ENCODE measurements at places on chromosomes 11 and 22.

- no peak for DNase-seq
Measured at GRCh38 chr11:16862726-16863125, 124.3 kb downstream of the C11orf58 start.

- no peak for DNase-seq
Measured at GRCh38 chr11:124481365-124482323, 36.1 kb upstream of the OR8B8 start.

DNA sequence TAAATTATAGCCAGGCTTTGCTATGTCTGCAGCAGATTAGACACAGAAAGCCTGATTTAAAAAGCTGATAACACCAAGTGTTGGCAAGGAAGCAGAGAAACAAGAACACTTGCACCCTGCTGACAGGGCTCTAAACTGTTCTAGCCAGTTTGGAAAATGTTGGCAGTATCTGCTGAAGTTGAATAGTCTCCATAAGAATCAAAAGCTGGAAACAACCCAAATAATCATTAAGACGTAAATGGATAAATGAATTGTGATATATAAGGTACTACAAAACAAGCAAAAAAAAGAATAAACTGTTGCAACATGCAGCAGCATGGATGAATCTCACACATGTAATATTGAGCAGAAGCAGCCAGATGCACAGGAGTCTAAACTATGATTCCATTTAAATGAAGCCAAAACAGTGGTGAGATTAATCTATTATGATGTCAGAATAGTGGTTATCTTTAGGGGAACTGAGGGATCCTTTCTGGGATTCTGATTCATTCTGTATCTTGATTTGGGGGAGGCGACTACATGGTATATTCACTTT, 40.4 kb upstream of the ADORA2A start:
- no peak for DNase-seq

GRCh38 chr22:17781319-17782031, 7.2 kb upstream of the BID start:
- DNase-seq = peak; percentile 51

DNA sequence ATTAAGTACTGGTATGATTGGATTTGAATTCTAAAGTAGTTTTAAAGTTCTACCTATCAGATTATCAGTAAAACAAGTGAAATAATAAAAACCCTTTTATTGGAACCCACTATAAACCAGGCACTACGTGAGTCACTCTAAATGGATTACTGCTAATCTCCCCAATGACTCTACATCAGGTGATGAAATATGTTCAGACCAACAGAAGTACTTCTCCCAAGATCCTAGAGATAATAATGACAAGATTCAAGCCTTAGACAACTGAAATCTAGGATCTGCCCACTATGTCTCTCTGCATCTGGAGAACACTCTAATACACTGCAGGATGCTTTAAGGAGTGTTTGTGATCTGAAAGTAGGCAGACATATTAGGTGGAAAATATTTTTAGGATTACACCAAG, 652.1 kb upstream of the CHORDC1 start:
- no peak for DNase-seq

- DNase-seq = no peak
Measured at GRCh38 chr22:49948958-49949913, 11.3 kb upstream of the PIM3 start.

GRCh38 chr22:43060183-43060582, 29.0 kb downstream of the TTLL1 start:
- peak; percentile 62 for DNase-seq

GRCh38 chr11:97445561-97445960, 1055.7 kb downstream of the JRKL start:
- no peak for DNase-seq

- no peak for DNase-seq
Measured at GRCh38 chr11:110069158-110069737, 23.9 kb upstream of the ZC3H12C start.

DNA sequence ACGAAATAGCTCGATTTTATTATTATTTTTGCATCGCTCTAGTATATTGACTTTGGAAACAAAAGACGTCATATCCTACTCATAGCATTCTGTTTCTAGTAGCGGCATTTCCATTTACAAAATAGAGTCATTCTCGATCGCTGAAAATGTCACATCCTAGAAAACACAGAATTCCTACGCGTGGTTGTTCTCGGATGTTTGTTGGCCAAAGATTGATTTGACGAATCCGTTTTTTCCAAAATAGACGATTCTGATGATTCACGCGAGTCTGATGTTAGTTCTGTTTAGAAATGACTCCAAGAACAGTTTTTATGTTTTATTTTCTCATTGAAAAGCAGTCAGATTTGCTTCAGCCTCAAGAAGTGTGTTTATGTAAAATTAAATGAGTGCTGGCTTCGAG, 47.6 kb downstream of the SMIM38 start:
- DNase-seq = no peak

- no peak for DNase-seq
Measured at GRCh38 chr11:79449040-79449439, 8.2 kb upstream of the TENM4 start.

DNA sequence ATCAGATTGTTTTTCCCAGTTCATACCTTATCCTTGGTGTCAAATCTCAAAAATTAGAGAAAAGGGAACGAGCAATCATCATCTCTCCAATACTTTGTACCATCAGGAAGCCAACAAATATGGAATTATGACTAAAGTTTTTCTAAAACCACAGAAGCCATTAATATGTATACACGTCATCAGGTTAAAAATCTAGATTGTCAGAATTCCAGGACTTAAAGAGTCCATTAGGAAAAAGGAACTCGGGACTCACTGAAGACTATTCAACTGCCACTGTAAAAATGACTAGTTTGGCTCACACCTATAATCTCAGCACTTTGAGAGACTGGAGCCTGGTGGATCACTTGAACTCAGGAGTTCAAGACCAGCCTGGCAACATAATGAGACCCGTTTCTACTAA, 344.4 kb upstream of the LRRC4C start:
- DNase-seq = no peak

DNA sequence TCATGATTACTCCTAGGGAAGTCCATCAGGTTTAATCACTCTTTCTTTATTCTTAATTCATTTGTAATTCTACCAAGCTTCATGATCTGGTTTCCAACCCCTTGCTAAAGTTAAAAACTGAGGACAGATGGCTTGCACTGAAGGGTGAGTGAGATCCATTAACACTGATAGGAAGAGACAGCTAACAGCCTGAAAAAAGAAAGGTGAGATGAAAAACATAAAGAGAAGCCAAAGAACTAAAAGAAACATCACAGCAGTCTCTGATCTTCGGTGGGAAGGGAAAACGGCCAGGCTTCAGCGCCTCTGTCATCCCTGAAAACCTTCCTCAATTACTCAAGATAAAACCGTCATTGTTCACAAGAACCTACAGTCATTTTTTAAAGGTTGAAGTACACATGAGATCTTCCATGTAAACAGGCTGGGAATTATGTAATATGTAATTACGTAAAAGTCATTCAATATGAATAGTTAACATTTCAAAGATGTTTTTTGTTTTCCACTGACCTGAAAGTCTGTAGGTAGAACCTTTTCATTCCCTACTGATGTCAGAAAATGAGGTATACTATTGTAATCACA, 41.3 kb downstream of the VSIG10L2 start:
- DNase-seq = no peak

DNA sequence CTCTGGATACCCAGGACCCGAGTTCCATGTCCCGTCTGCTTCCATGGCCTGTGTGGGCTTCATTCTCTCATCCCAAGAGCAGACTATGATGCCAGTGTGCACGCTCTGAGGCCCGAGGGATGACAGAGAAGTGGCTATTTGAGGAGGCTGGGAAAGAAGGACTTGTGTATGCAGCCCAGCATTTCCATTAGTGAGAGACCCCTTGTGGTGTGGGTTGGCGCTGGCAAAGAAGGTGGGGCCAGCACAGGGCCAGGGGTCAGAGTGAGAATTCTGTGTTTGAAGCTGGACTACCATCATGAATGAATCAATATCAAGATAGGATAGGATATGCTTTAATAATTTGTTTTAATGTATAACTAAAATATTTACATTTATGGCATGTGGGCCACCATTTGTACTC, 200.8 kb downstream of the HIPK3 start:
- DNase-seq = no peak

- DNase-seq = no peak
Measured at GRCh38 chr11:78990261-78990660, 415.6 kb upstream of the NARS2 start.

DNA sequence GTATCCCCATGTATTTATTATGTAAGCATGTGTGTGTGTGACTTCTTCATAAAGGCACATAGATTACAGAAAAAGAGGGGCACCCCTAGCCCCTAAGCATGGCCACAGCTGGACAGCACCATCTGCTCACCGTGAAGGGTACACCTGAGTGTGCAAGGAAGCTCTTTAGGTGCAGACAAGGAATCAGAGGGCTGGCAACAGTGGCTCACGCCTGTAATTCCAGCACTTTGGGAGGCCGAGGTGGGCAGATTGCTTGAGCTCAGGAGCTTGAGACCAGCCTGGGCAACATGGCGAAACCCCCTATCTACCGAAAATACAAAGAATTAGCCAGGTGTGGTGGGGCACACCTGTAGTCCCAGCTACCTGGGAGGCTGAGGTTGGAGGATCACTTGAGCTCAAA, 56.3 kb downstream of the DGCR2 start:
- no peak for DNase-seq

DNA sequence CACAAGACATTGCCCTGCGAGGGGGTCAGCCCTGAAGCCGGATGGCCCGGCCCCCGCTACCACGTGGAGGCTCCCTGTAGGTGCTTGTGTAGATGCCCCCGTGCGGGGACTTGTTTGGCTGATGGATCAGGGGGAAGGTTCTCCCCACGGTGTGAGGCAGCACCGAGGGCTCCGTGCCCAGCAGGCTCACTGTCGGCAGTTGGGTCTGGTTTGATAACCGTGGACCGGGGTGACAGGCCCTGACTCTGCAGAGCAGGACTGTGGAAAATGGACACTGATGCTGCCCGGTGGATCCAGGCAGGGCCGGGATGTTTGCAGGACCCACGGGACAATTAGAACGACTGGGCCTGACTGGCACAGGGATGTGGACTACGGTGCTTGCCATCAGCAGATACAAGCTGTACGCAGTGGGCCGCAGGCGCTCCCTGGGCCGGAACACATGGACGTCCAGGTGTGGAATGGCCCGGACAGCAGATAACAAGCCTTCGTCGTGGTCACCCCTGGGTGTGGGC, 19.0 kb downstream of the KCNQ1 start:
- DNase-seq = no peak

DNA sequence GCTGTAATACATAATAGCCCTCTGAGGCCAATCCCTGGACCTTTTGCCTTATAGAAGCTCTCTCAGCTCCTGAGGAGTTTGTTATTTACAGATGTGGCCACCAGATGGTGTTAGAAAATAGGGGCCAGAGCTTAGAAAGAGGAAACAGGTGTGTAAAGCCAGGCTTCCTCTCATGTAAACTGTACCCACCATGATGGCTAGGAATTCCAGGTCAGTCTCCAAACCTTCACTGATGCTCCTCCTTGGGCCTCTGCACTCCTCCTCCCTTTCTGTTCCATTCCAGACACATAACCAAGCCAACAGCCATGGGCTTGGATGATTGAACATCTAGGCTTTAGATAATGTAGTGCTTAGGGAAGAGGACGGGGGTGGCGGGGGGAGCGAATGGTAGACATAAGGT, 39.7 kb downstream of the USP35 start:
- DNase-seq = no peak

- no peak for DNase-seq
Measured at GRCh38 chr22:49016909-49017481, 810.7 kb downstream of the BRD1 start.

DNA sequence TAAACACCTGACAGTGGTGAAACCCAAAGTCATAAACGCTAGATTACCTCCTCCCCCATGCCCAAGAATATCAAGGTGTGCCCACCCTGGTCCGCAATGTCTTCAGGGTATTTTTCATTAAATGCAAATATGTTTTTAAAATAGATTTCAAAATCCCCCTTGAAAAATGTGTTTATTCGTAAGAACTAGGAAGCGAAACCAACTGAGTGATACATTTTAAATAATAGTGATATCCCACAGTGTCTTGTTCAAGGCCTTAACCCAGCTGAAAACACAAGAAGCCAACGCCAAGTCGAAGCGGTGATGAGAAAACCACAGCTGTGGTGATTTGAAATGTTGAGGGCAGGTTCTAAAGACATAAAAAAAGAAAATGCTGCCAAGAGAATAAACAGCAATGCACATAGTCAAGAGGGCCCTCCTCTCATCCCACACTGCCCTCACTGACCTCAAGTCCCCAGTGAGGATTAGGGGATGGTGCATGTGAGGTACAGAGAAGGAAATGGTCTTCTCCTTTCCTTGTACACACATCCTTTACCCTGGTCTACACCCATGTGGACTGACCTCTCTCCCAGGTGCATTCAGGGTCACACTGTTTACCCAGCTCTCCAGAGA, 25.5 kb downstream of the KCNJ1 start:
- no peak for DNase-seq

DNA sequence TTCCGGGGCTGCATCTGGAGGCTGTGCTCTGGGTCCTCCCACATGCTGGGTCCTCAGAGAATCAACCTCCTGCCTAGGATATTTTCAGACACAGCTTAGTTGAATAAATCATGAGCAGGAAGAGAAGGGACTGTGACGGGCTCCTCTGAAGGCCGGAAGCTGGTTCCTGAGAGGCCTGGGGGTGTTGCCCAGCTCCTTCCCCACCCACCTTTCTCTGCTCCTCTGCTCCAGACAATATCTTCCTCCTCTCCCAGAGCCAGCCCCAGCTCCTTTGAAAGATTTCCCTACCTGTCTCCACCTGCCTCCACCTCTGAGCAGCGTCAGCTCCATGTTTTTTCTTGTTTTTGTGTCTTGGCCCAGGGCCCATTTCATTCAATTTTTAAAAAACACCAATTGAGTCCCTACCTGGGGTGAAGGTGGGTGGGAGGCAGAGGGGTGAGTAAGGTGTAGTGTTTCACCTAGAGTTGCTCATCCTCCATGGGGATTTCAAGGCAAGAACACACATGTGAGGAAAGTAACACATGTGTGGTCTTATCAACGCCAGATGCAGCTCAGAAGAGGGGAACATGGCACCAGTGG, 24.8 kb upstream of the THY1 start:
- DNase-seq = no peak

DNA sequence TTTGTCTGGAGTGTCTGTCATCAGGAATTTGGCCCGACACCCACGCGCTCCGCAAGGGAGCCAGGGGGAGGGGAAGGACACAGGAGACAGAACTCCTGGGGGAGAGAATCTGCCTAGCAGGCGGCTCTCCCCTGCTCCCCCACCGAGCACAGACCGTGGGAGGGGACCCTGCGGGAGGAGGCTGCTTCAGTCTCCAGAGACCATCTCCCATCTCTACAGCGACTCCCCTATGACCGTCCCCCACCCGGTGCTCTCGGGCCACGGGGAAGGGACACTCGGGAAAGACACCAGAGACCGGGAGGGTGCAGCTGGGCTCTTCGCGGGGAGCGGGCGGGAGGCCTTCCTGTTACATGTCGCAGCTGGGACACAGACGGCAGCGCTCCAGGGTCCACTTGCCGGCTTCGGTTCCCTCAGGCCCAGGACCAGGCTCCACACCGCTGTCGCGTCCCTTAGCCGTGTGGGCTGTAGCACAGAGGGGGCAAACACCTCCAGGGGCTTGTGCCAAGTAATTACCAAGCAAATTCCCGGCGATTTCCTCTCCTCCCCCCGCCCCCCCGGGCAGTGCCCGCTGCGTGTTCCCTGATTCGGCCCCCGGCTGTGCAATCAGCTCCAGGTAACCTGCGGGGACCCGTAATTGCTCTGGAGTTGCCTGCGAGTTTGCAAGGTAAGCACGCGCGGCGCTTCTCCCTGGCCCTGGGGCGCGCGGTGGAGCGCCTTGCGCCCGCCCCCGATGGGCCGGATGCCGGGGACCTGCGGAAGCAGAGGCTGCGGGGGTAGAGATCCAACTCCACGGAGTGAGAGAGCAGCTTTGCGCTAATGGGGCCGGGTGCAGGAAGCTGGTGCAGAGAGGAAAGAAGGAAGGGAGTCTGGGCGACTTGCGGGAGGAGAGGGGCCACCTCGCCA, 155.1 kb upstream of the CADM1 start:
- DNase-seq = no peak

GRCh38 chr22:30221121-30221992, 25.2 kb downstream of the LIF start:
- peak; percentile 37 for DNase-seq

All from stimulated activated CD4-positive, alpha-beta T cell treated with anti-CD3 and anti-CD28 coated beads, Interleukin-1b, Interleukin-23, amount 100 ng/mL, for 48 hours (primary cell).